HFF-Myc (cell line): ENCODE measurements at places on chromosomes 13 and 19.
A peak's percentile ranks its signal among the peaks of the same experiment; 100 is the strongest.

GRCh38 chr13:80339563-80339911, 1.4 kb downstream of the SPRY2 start:
- DNase-seq: no peak

DNA sequence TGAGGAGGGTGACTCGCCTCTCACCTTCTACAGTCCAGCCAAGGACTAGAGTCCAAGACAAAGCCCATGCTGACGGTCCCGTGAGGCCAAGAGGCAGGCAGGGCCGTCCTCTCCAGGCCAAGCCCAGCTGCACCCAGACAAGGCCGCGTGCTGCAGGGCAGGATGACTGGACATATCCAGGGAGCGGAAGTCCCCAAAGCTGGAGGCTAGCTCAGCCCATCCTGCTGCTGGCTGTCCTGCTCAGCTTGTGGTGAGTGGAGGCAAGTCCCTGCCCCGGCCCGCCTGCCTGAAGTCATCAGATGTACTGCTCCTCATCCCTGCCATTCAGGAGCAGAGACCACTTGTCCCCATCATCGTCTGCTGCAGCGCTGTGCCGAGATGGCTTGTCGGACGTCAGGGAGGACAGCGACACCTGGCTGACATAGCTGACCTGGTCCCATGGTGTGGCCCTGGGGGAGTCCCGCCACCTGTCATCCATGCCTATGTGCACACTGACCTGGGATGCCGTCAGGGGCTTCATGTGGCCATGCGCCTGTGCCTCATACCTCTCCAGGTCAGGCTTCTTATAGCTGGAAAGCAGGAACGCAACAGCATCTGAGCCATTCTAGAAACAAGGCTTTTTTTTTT, 72.8 kb downstream of the CCDC70 start:
- no peak for DNase-seq

DNA sequence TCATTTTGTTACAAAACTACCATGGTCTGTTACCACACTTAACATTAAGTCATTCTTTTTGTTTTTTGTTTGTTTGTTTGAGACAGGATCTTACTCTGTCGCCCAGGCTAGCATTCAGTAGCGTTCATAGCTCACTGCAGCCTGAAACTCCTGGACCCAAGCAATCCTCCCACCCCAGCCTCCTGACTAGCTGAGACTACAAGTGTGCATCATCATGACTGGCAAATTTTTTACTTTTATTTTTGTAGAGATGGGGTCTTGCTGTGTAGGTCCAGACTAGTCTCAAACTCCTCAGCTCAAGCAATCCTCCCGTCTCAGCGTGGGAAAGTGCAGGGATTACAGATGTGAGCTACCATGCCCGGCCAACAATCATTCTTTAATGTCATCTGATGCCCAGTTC, 3.3 kb downstream of the ALDH16A1 start:
- no peak for DNase-seq

DNA sequence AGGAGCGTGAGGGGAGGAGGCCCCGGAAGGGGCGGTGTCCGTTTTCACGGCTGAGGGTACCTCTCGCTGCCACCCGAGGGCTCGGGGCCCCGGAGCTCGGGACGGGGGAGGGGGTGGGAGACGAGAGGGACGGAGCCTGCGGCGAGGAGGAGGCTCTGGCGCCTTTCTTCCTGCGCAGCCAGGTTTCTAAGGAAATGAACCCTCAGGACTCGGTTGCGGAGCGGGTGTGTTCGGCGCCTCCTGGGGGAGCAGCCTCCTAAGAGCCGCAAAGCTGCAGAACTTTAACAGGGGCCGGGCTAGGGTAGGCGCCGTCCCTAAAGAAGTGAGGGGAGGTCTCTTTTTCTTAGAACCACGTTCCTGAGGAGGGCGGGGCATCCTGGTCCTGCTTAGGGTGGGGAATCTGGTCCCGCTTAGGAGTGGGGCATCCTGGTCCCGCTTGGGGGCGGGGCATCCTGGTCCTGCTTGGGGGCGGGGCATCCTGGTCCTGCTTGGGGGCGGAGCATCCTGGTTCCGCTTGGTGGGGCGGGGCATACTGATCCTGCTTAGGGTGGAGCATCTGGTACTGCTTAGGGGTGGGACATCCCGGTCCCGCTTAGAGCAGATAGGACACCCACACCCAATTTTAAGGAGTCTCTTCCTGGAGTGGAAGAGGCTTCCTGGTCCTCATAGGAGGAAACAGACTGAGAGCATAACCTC, 6.2 kb downstream of the SYT5 start:
- DNase-seq: no peak

GRCh38 chr13:87274209-87274819, 396.9 kb upstream of the SLITRK5 start:
- DNase-seq: no peak

DNA sequence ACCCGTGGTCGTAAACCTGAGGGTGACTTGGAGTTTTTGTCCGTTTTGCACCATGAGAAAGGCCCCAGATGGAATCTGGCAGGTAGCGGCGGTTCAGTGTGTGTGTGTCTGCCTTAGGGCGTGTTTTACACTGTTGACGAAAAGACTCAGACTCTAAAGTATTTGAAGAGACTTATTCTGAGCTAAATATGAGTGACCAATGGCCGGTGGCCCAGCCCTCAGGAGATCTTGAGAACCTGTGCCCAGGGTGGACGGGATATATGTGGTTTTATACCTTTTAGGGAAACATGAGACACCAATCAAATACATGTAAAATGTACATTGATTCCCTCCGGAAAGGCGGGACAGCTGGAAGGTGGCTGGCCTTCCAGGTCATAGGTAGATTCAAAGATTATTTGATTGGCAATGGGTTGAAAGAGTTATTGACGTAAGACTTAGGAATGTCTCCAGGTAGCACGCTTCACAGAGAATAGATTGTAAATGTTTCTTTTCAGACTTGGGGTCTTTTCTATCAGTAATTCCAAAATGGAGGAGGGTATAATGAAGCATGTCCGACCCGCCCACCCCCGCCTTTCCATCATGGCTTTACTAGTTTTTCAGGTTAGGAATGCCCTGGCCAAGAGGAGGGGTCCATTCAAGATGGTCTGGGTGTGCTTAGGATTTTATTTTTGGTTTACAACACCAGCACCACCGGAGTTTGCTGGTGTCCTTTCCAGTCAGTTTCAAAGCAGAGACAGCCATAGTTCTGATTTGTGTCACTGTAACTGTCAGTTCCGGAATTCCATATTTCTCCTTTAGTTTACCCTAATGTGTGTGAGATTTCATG, 1.0 kb upstream of the ZNF529 start:
- no peak for DNase-seq

GRCh38 chr19:29620931-29621351, 14.9 kb downstream of the POP4 start:
- no peak for DNase-seq

- no peak for DNase-seq
These were observed 28.5 kb upstream of the PLEKHF1 start for GRCh38 chr19:29636553-29637360.

- no peak for DNase-seq
These were observed 4.4 kb downstream of the SPC24 start for GRCh38 chr19:11151181-11151580.

DNA sequence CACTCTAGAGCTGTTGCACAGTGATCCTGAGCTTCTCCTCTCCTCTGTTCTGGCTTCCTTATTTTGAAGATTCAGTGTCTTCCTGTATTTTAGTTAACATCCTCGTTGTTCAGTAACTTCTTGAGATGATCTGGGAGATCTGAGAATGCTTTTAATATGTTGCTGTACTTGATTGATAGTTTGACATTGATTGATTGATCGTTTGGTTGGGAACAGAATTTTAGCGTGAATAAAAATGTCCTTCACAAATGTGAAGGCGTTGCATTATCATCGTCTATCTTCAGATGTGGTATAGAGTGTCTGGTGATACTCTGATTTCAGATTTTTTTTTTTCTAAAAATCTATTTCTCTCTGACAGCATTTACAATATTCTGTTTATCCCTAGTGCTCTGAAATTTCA, 80.1 kb upstream of the KLF12 start:
- DNase-seq: no peak

DNA sequence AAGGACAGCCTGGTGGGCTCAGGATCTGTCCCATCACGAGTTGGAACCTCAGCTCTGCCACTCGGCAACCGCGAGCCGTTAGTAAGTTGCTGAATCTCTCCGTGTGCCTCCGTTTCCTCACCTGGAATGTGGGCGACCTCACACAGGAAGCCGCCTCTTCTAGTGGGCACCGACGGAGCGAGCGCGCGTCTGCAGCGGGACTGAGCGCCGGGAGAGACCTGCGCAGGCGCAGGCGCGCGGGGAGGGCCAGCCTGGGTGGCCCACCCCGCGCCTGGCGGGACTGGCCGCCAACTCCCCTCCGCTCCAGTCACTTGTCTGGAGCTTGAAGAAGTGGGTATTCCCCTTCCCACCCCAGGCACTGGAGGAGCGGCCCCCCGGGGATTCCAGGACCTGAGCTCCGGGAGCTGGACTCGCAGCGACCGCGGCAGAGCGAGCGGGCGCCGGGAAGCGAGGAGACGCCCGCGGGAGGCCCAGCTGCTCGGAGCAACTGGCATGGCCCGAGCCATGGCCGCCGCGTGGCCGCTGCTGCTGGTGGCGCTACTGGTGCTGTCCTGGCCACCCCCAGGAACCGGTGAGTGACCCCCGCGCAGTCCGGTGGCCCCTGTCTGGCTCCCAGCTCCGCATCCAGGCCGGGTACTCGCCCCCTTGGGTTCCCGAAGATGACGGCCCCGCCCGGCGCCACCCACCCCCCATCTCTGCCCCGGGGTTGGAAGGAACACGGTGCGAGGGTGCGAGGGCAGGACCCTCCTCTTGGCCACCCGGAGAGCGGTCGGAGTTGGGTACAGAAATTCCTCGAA, at the start of gene PVR:
Gene PVR, plus strand, starts transcription at position 306 of the 797 bp plus-strand sequence. Its CDS starts 187 bp downstream, at position 493.
- no peak for DNase-seq

- DNase-seq: no peak
These were observed 6.9 kb downstream of the PIBF1 start for GRCh38 chr13:72788831-72789230.

GRCh38 chr13:102033386-102033785, 368.5 kb downstream of the FGF14 start:
- no peak for DNase-seq

DNA sequence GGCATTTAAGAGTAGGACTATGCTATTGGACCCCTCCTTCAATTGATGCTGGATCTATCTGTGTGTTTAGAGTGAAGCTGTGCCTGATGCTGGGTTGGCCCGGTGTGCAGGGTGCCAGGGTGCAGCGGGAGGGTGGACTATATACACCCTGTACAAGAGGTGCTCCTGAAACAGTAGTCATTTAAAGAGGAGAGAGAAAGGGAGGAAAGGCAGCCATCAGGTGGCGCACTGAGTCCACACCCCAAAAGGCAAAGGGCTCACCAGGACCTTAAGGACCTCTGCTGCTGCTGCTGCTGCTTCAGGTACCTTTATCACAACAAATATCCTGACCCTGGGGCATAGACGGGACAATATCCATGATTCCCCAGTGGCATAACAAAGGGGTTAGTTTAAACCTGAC, 39.4 kb downstream of the ZNF136 start:
- DNase-seq: no peak

GRCh38 chr13:74169676-74170075, 35.5 kb upstream of the KLF12 start:
- DNase-seq: no peak

- no peak for DNase-seq
These were observed 174.6 kb downstream of the ITGBL1 start for GRCh38 chr13:101626925-101627555.

- peak; percentile 12 for DNase-seq
These were observed 122.0 kb downstream of the ENOX1 start for GRCh38 chr13:43664700-43665191.

- DNase-seq: no peak
These were observed 27.1 kb downstream of the STK24 start for GRCh38 chr13:98549728-98550317.

- no peak for DNase-seq
These were observed 13.3 kb upstream of the ZNF726 start for GRCh38 chr19:23901360-23901759.

DNA sequence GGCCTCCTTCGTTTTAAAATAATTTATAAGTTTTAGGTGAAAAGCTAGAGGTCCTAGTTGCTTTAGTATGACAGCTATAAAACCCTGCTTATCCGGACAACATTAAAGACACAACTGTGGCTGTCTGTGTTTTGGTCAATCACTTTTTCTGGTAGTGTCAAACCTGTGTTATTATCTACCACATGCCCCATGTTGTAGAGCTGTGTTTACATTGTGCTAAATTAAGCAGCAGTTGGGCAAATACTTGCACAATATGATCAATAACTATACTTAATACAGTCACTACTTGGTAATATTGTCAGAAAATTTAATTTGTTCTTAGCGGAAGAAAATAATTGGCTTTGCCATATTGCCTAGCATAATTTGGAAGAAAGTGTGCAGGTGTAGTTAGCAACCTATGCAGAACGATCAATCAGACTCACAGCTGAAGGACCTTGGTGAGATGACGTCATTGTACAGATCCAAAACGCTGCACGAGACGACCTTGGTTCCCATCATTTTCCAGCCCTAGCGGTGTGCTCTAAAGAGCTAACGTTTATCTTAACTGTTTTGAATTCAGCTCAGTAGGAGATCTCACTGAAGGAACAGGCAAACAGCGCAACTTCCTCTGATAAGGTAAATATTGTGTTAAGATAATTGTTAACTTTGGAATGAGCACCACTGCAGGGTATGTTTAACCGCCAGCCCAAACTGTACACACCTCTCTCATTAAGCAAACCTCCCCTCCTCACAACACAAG, 476.6 kb downstream of the IRS2 start:
- DNase-seq: no peak

- DNase-seq: no peak
These were observed 3.4 kb upstream of the RFX2 start for GRCh38 chr19:6113616-6114188.
